Endodermal cell (in vitro differentiated cells): ENCODE measurements at places on chromosomes 3 and 15.

- no peak for DNase-seq
Observed at GRCh38 chr3:189513281-189514117, 117.7 kb upstream of the TP63 start.

GRCh38 chr3:83434880-83435587 is 1523.8 kb upstream of the CADM2 start:
- DNase-seq, result peak; percentile 62

DNA sequence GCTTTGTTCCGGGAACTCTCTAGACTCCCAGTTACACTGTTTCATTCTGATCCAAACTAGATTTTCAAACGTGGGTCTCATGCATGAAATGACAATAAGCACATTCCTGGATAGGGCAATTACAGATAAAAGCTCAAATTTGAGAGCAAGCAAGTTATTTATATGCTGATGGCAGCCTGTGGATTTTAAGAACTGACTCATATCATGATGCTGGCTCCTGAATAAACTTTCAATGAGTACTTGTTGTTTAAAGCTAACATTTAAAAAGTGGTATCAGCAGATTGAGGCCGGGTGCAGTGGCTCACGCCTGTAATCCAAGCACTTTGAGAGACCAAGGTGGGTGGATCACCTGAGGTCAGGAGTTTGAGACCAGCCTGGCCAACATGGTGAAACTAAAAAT is 66.6 kb downstream of the LEO1 start:
- no peak for DNase-seq

DNA sequence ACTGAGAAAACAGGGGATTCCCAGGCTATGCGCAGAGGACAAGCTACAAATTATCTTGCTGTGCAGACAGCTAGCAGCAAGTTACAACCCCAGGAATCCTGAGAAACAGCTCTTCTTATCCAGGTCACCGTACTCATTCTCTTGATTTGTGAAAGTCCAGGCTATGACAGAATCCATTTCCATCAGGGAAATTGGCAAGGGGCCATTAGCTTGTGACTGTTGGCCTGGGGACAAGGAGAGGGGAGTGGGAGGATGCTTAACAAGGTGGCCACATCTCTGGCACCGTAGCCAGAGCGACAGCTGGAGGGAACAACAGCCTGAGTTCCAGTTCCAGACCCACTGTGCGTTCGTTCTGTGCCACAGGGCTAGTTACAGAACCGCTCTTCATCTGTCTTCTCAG is 44.9 kb upstream of the PLXNA1 start:
- no peak for DNase-seq
